ENCODE measurements at places on chromosomes 4 and X.

DNA sequence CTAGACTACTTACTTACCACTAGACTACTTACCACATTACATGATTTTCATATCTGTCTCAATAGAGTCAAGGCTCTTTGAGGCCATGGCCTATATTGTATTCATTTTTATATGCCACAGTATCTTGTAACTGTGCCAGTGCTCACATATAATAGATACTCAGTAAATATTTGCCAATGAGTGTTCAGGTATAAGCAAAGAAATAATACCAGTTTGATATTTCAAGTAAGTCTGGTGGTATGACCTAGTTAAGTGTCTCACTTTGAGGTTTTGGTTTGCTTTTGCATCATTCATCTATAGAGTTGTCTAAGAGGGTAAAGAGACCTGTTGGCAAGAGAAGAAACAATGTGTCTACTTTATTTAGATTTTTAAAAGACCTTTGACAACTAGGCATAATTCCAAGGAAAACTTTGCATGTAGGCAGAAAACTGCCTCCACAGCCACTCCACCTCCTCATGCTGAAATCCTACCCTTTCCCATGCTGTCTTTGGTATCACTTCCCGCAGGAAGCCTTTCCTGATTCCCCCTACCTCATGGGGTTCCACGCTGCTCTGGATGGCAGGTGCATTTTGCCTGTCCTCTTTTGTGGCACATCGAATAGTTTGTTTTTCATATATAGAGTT is 91.3 kb upstream of the KLHL13 start:
- DNase-seq: no peak

- no peak for DNase-seq
Observed at GRCh38 chr4:165806613-165807012, 66.4 kb upstream of the TLL1 start.

GRCh38 chr4:108377021-108377420 is 208.3 kb upstream of the LEF1 start:
- DNase-seq: no peak

DNA sequence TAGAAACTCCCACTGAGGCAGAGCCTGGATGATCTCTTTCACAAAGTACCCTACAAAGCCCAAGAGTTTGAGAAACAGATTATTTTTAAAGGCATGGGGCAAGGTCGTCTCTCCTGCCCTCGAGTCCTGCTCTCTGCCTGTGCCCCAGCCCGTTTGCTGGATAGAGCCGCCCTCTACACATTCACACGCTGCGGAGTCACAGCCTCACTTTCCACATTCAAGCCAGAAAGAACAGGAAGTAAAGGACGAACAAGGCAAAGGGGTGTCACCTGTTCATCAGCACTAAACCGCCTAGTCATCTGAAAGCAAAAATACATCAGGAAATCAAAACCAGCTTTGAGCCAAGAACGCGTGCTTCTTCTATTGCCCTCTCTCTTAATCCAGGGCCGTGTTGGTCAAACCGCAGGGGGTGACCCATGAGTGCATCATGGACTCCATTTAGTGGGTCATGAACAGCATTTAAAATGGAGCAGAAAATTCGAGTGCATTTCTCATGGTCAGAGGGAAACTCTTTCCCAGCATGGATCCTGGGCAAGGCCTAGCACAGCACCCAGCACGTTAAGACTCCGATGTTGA is 83.4 kb downstream of the PHKA2 start:
- no peak for DNase-seq

DNA sequence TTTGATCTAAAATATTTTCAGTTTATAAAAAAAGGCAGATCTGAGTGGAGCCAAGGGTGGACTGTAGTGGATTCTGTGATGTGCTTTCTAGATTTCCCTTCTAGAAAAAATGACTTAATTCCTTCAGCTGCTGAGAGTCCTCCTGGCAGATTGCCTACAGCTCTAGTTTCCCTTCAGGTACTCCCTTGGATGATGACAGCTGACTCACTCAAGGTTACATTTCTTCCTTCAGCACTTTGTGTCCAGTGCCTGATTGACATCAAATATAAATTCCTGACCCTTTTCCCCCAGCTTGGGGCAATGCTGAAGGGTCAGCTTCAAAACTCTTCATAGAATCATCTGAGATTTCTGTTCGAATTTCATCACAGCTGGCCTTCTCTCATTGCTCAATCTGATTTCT is 161.7 kb downstream of the EMCN start:
- DNase-seq: no peak

DNA sequence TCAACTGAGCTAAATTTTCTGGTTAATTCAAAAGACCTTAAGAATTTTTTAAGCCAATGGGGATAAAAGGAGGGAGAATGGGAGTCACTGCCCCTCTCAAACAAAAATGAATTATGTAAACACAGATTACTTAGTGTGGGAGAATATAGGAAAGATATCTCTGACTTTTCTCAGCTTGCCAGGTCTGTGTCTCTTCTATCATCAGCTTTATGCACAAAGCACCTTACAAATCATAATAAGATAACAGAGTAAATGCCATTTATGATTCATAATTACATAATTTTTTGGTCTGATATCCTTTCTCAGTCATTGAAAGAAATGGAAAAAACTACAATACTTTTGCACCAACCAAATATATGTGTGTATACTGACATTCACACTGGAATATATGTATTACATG is 604.6 kb upstream of the FAM241A start:
- no peak for DNase-seq

DNA sequence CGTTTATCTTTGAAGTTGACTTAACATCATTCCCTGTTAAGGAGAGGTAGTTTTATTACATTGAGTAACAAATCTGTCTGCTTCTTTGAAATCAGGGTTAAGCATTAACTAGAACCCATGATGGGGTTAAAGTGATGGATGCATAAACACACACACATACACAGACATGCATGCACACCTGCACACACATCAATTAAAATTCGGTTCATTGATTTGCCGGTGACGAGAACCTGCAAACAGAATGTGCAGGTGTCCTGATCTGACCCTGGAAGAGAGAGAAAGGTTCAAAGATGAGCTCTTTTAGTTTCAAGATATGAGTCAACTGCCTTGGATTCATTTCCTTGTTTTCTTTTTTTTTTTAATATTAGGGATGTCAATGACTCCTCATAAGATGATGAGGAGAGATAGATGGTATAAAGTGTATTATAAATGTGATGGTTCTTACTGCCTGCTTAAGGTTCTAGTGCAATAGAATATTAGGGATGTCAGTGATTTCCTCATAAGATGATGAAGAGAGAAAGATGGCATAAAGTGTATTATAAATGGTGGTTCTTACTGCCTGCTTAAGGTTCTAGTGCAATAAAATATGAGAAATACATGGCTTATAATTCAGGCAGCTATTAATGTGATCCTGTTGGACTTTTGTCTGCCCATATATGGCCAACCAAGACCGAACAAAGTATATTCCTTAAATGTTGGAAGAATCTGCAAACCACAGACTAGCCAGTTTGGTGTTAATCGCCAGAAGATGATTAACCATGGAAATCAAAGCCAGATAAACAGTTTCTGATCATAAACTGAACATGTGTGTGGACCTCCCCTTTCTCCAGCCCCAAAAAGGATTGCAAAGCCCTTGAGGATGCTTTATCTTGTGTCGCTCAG is 14.1 kb upstream of the CD99 start:
- DNase-seq: no peak

DNA sequence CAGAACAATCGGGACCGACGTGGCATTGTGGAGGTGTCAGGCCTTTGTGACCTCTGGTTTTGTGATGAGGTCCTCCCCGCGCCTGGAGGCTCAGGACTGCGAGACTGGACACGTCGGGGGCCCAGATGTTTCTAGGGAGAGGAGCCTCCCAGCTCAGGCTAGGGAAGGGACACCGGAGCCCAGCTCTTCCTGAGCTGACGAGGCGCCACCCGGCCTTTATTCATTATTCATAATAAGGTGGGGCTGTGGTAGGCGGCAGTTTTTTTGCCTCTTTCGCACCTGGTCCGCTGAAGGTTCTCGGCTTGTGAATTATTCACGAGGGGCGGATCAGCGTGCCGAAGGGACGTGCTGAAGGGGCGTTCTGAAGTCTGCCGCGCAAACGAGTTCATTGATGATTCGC is 2.3 kb upstream of the UBA1 start:
- DNase-seq: no peak

DNA sequence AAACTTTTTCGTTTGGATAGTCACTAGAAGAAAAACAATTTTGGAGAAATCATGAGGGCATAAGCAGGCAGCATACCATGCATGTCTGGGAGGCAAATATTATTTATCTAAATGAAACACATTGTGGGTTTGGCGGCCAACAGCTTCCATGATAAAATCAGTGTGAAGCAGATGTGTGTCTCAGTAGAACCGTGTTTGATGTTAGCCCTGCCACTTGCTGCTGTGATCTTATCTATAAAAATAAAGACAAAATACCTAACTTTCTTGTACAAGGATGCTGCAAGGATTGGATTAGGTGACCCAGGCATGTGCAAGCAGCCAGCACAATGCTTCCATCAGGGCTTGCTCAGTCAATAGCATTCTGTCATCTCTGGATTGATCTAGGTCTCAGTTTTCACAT is 341.4 kb downstream of the PACRGL start:
- no peak for DNase-seq

- no peak for DNase-seq
Observed at GRCh38 chr4:161799710-161800109, 364.1 kb downstream of the FSTL5 start.

- DNase-seq: no peak
Observed at GRCh38 chr4:123790681-123791080, 394.1 kb downstream of the SPRY1 start.

DNA sequence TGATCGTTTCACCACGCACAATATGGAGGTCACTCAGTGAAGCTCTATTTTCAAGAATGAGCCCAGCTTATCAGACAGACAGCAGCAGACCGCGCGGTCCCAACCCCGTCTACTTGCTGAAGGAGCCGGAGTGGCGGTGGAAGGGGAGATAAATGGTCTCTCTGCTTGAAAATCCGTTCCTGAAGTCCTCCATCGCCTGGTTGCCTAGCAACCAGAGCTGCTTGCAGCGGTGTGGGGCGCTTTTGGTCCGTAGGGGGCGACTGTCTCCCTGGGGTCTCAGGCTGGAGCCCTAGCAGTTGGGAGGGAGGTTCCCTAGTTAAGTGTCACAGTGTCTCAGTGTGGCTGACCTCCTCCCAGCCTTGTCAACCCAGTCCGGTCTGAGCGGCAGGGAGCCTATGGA is 8.3 kb upstream of the DLG3 start:
- DNase-seq: no peak

- DNase-seq: no peak
Observed at GRCh38 chrX:314781-315595, 3.6 kb downstream of the GTPBP6 start.

GRCh38 chr4:108544481-108544880 is 75.9 kb upstream of the RPL34 start:
- no peak for DNase-seq

- DNase-seq: no peak
Observed at GRCh38 chrX:132022198-132022966, 720 bp upstream of the STK26 start.

DNA sequence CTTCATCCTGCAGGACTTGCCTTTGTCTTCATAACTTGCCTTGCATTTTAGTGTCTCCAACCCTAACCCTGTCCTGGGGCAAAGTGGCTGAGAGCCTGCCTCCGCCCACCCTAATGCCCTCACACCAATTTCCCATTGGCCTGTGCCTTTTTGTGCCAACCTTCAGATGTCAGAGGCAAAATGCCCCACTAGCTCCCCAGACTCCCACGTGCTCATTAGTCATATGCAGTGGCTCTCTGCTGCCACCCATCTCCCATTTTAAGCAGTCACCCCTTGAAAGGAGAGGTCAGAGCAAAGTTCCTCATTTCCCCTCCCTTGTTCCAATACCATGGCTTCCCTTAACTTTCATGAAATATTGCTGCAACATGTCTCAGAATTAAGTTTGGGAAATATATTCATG is 74.8 kb upstream of the PASD1 start:
- DNase-seq: no peak

- no peak for DNase-seq
Observed at GRCh38 chrX:104432321-104432720, 133.7 kb upstream of the IL1RAPL2 start.

GRCh38 chrX:19791562-19791961 is 95.8 kb downstream of the SH3KBP1 start:
- DNase-seq: no peak

DNA sequence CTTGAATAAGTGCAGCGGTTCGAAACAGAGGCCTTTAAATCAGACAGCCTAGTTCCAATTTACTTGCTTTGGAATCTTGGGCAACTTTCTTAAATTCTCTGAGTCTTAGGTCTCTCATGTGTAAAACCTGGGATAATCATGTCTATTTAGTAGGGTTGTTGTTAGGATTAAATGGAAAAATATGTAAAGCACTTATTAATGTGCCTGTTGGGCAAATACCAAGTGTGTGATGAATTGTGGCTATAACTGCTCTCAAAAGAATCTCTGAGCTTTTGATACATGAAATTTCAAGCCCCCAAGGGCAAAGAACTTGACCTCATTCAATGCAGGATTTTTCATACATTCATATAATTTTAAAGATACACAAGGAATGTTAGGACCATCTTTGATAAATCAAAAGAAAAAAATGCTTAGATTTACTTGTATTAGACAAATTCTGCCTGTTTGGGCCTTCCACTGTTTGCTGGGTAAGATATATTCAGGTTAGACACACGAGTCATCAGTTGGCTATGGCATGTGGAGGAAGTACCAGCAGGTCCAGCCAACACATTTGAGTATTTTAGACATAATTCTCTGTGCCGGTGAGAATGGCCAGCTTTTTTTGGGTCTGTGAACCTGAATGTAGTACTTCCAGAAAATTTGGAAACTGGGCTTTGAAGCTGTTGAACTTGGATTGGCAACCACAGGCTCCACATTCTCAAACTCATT is 241.4 kb upstream of the CNKSR2 start:
- no peak for DNase-seq

GRCh38 chr4:74297539-74297938 is 10.7 kb upstream of the EPGN start:
- no peak for DNase-seq

- DNase-seq: no peak
Observed at GRCh38 chr4:38823766-38824165, 19.2 kb upstream of the TLR1 start.

DNA sequence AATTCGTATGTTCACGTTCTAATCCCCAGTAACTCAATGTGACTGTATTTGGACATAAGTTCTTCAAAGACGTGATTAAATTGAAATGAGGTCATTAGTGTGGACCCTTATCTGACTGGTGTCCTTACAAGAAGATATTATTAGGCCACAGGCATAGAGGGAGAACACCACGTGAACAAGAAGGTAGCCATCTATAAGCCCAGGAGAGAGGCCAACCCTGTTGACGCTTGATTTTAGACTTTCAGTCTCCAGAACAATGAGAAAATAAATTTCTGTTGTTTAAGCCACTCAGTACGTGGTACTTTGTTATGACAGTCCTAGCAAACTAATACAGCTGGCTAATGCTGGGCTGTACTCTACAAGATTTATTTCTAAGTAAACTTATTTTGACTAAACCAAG is 1.5 kb upstream of the EIF1AX start:
- DNase-seq: no peak

- DNase-seq: no peak
Observed at GRCh38 chr4:99934891-99935290, 11.5 kb downstream of the DNAJB14 start.

DNA sequence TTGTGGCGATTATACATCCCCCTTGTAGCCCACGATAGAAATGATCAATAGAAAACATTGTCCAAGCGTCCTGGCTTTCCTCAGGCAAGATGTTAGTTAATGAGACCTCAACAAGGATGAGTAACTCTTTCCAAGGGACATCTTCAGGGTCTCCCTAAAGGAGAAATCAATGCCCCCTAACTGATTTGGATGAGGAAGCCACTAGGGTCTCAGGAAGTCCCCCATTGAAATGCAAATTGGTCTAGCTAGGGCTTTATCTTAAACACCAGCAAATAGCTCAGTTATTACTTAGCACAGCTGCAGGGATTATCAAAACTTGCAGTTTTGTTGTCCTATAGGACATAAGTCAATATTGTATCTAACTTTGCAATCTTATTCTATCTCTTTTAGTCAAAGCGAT is 721.5 kb downstream of the IL1RAPL1 start:
- DNase-seq: no peak

Measured in globus pallidus (tissue), 1 donor.